Neural crest cell (in vitro differentiated cells): ENCODE measurements at places on chromosomes 7 and 10.

- no peaks in the 10 kb centered on the region for H3K36me3 ChIP-seq
- H3K27me3 ChIP-seq = peaks cover 93% of the 10 kb centered on the region
- DNase-seq = no peak
- H3K27ac ChIP-seq = no peak within 1 kb of the TSS
- peaks cover 24% of the 10 kb centered on the region for H3K4me1 ChIP-seq
- peak within 1 kb of the TSS; percentile 77 for H3K4me3 ChIP-seq
These were observed at the start of gene FERD3L for GRCh38 chr7:19144661-19145433. FERD3L (minus strand) TSS chr7:19145421; CDS start chr7:19145362, 59 bp downstream.

GRCh38 chr10:102641402-102641801 lies 2.9 kb upstream of the TRIM8 start:
- H3K36me3 ChIP-seq = no peaks in the 10 kb centered on the region
- H3K4me1 ChIP-seq = peaks cover 24% of the 10 kb centered on the region
- H3K4me3 ChIP-seq = peak overlapping the region; percentile 93

DNA sequence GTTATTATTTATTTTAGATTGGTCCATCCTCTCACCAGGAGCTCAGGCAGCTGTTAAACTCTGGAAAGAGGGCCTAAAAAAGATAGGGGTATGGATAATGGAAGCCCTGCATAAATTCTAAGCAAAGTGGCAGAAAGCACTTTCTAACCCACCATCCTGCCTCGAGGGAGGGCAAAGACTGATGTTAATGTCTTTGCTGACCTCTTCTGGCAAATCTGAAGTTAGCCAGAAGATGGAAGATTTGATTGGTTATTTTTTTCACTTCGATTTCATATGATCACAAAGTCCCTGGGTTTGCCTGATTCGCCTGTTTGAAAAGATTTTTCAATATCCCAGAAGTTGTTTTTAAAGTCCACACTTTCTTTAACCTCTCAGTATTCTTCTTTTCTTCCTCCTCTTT lies 24.8 kb downstream of the OR9A2 start:
- no peak overlapping the region for H3K4me3 ChIP-seq
- no peak for DNase-seq
- H3K27ac ChIP-seq = no peak overlapping the region
- peaks cover 4% of the 10 kb centered on the region for H3K27me3 ChIP-seq
- peaks cover 5% of the 10 kb centered on the region for H3K4me1 ChIP-seq
- peaks cover 2% of the 10 kb centered on the region for H3K36me3 ChIP-seq

DNA sequence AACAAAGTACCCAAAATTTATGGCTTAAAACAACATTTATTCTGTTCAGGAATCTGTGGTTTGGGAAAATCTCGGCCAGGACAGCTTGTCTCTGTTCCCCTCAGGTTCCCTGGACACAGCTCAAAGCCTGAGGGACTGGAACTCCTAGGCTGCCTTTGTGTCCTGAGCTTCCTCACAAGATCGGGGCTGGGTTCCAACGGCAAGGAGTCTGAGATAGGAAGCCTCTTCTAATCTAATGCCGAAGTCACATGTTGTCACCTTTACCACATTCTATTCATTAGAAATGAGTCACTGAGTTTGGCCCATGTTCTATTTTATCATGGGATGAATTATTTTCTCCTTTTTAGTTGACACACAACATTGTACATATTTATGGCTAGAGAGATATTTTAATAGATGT lies 80.5 kb downstream of the ANKRD26 start:
- peaks cover 33% of the 10 kb centered on the region for H3K36me3 ChIP-seq
- no peaks in the 10 kb centered on the region for H3K27me3 ChIP-seq
- no peak overlapping the region for H3K4me3 ChIP-seq
- no peak overlapping the region for H3K27ac ChIP-seq
- H3K4me1 ChIP-seq = peaks cover 20% of the 10 kb centered on the region
